ENCODE measurements at places on chromosomes 7 and 10. TPM values are rescaled to one million over a fixed set of nuclear protein-coding genes. Genes with fewer than 3 reads are reported as not detected.

The SAP25 gene
- total RNA-seq = 5.8 TPM

The INHBA gene
- total RNA-seq = 2.7 TPM

The DPP6 gene
- 6.8 TPM for total RNA-seq

GRCh38 chr7:101870361-101871062 lies 53.1 kb downstream of the CUX1 start:
- no peak for DNase-seq

The PSMA2 gene
- total RNA-seq = 243 TPM

The SFRP5 gene
- total RNA-seq = 3.3 TPM

DNA sequence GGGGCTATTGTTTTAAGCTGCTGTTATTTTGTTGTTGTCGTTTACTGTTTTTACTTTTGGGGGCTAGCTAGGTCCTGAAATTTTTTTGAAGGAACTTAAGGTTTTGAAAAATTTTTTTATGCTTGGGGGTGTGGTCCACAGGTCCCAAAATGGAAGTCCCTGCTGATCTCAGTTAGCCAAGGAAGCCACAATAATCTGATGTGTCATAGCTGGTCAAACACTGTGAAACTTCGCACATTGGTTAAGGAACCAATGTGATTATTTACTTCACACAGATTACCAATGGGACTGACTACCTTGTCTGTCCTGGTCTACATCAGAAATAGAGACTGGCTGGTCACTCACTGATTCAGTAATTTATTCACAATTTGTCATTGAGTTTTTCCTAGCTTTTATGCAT lies 29.5 kb upstream of the HYCC1 start:
- DNase-seq = no peak

The PRSS37 gene
- not detected for total RNA-seq

The SLC35B4 gene
- total RNA-seq = 41.5 TPM

- DNase-seq = no peak
These were observed 117.9 kb downstream of the SLIT1 start for GRCh38 chr10:97067716-97068391.

GRCh38 chr10:81865581-81865980 lies 9.4 kb upstream of the NRG3 start:
- DNase-seq = no peak

The CFAP43 gene
- total RNA-seq = 0.23 TPM

DNA sequence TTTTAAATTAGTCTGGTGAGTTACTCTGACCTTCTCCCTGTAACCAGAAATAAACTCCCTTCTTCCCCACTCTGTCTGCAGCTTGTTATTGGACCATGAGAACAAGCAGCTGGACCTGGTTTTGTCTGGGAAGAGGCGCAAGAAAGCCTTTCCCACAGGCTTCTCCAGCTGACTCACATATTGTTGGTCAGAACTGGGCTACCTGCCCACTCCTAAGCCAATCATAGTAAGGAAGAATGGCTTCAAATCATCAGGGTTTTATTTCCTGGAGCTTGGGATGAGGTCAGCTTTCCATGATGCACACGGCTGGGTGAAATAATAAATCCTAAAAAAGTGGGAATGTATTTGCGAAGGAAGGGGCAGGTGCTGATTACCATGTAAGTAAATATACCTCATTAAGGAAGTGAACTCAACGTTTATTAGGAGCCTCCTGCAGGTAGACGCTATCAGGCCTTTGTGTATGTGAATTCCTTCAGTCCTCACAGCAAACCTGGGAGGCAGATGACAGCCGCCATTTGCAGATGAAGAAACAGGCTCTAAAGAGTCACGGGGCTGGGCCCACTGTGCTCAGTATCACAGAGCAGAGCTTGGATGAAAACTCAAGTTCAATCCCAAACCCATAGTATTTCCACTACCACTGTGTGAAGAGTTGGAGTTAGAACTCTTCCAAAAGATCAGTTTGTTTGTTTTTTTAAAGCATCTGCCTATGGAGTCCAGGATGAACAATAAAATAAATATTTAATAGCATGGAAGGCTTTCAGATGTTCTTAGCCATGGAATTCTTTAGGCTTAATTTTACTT lies 32.8 kb downstream of the IL15RA start:
- no peak for DNase-seq

DNA sequence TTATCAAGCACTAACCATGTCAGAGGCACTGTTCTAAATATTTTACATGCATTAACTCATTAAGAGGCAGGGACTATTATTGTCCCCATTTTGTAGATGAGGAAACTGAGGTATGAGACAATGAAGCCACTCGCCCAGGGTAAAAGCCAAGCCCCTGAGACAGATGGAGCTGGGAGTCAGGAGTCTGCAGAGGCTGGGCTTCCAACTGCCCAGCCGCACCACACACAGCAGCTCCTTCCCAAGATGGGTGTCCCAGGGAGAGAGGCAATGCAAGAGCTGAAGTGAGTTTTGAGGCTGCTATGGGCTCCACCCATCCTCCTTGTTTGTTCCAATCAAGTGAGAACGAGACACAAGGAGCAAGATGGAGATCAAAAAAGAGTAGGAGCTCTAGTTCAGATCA lies 244.2 kb downstream of the KCNMA1 start:
- no peak for DNase-seq

DNA sequence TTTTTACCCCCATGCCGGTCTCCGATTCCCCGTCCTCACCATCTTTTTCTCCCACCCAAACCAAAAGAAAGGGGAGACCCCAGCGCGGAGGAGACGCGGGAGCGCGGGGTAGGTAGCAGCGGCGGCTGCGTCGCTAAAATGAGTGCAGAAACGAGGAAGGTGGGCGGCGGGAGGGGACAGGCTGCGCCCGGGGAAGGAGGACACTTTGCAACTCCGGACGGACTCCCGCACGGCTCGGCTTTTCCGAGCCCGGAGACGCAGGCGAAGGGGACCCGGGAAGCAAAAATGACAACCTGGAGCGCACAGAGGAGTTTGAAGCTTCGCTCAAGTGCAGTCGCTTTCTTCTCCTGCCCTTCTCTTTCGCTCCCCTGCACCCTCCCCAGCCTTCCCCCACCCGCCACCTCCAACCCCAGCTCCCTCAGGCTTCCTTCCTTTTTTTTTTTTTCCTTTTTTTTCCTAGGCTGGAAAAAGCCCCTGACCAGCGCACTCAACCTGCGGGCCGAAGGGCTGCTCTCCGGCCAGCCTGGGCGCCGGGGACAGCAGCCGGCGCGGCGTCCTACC lies 453 bp downstream of the SFMBT2 start:
- no peak for DNase-seq

The NXPH1 gene
- total RNA-seq = 0.40 TPM

The CYP2E1 gene
- not detected for total RNA-seq

GRCh38 chr7:102215256-102215655 lies 71.4 kb upstream of the SH2B2 start:
- no peak for DNase-seq

The MYOZ1 gene
- total RNA-seq = 2.7 TPM

The AKR1C8 gene
- not detected for total RNA-seq

DNA sequence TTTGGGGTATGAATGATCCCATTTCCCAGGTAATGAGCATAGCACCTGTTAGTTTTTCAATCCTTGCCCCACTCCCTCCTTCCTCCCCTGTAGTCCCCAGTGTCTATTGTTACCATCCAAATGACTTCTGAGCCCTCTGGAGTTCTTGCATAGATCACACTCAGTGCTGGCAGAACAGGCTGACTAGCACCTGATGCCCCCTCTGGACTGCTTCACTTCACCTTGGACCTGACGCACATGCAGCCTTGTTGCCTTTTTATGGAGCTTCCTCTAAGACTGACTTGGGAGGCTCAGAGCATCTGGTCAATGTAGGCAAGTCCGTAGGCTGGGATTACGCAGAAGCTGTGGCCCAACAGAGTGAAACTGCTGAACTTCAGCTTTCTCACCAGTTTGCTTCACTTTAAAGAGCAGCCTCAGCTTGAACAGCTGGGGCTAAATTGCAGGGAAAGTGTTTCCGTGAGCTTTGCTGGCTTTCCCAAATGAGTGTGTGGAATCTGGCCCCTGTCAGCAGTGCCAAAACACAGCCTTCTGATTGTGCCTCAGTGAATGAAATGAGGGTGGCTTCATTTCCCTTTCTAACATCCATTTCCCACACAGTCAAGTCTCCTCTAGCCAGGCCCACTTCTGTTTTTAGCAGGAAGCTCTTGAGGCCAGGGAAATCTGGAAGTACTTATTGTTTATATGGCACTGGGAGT lies 48.5 kb downstream of the NXPH1 start:
- DNase-seq = no peak

The HOXA7 gene
- not detected for total RNA-seq

- DNase-seq = no peak
These were observed 30.6 kb downstream of the NET1 start for GRCh38 chr10:5442990-5443370.
